ENCODE measurements at places on chromosomes 1 and 21.

GRCh38 chr21:34595457-34595856, 19.5 kb downstream of the RCAN1 start:
- no peak for DNase-seq

- DNase-seq, result no peak
Observed at GRCh38 chr21:35422011-35422410, 372.9 kb upstream of the RUNX1 start.

DNA sequence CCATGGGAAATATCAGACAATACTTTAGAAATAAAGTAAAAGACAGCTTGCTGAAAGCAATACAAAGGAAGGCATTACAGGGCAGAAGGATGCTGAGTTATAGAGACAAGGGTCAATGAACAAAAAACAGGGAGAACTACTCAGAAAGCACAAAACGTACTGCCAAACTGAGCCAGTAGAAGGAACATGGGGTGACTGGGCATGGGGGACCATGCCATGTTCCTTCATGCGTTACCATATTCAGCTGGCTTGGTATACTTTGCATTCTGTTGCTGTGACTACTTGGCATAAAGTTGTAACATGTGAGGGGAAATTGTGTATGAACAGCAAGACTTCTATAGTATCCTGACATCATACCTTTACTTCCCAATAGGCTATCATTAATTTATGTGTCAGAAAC, 358.6 kb upstream of the LYPLAL1 start:
- DNase-seq, result no peak

DNA sequence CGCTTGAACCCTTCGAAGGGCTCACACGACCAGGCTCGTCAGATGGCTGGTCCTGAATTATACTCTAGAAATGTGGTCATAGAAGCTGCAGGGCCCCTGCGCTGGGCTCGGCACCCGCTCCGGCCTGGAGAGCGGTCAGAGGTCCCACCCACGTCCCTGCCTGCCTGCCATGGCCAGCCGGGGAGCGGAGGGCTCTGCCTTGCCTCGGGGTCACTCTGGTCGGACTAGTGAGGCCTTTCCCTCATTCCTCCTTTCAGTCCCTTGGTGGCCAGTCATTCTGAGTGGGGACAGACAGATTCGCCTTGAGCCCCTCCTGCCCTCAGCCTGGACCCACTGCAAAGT, 529 bp upstream of the MARCKSL1 start:
- DNase-seq, result no peak

GRCh38 chr1:1117469-1117831, 1.6 kb upstream of the C1orf159 start:
- peak; percentile 26 for DNase-seq

GRCh38 chr1:170168265-170168664, 22.5 kb downstream of the NTMT2 start:
- DNase-seq, result no peak

GRCh38 chr1:211497489-211498045, 5.6 kb upstream of the RD3 start:
- DNase-seq, result no peak

GRCh38 chr1:204495078-204495753, 611 bp upstream of the PIK3C2B start:
- DNase-seq, result no peak

DNA sequence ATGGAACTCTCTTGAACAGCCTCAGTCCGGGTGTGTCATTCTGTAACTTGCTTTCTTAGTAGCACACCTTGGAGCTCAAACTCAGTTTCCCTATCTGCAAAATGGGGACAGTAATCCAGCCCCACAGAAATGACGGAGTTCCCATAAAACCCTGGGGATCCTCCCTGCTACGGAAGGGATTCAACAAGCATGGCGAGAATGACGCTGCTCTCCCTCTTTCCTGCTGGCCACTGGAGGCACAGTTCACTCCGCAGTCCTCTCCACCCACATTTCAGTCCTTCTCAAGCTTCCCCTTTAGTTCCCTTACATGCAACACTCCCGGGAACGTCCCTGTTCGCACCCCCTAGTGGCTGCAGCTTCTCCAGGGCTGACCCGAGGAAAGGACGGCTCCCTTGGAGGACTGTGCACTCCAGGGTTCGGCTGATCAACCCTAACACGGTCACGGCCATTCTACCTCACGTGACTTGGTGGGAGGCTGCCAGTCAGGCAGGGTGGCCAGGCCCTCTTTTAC, 20.6 kb downstream of the RUNX3 start:
- DNase-seq, result peak; percentile 87

- no peak for DNase-seq
Observed at GRCh38 chr1:32414186-32414886, 20.1 kb upstream of the BSDC1 start.

GRCh38 chr1:30452170-30452569, 271.2 kb downstream of the MATN1 start:
- DNase-seq, result no peak

GRCh38 chr1:236240675-236241074, 41.1 kb downstream of the ERO1B start:
- no peak for DNase-seq

- no peak for DNase-seq
Observed at GRCh38 chr1:62286786-62287224, 32.4 kb downstream of the KANK4 start.

GRCh38 chr21:40902299-40902698, 55.3 kb upstream of the DSCAM start:
- DNase-seq, result no peak

GRCh38 chr1:116417678-116418077, 44.6 kb downstream of the ATP1A1 start:
- no peak for DNase-seq

DNA sequence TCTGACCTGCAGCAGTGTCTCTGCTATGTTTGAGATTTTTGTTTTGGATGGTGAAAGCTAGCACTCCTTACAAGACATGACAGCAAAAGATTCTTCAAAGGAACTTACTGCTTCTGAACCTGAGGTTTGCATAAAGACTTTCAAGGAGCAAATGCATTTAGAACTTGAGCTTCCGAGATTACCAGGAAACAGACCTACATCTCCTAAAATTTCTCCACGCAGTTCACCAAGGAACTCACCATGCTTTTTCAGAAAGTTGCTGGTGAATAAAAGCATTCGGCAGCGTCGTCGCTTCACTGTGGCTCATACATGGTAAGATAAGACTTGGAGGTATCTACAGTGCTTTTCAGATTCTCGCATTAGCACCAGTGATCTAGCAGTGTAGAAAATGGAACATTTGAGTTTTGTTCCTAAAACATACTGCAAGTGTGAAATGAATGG, 200.2 kb downstream of the PDE4B start:
- DNase-seq, result no peak

- no peak for DNase-seq
Observed at GRCh38 chr1:14067711-14068110, 367.7 kb downstream of the PRDM2 start.

- DNase-seq, result no peak
Observed at GRCh38 chr1:25501235-25502058, 42.0 kb upstream of the LDLRAP1 start.

DNA sequence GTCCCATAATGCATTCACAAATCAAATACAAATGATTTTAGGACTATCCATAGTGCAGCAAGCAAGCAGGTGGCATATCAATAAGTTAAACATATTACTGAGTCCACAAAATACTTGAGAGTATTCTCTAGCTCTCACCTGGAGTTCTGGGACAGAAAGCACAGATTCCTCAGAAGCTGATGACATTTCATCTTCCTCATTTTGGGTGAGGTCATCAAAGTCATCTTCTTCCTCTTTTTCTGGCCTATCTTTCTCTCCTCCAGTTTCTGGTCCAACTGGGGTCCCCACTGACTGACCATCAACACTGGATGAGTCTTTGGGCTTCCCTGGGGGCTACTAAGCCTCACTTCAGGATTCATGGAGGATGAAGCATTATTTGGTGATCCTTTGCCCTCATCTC, 38.9 kb downstream of the YY1AP1 start:
- peak; percentile 78 for DNase-seq
